ENCODE measurements at places on chromosomes 3 and 15.

GRCh38 chr3:150639262-150639661 is 36.1 kb downstream of the SELENOT start:
- DNase-seq, result no peak

- no peak for DNase-seq
These were observed 80.5 kb downstream of the SNRK start for GRCh38 chr3:43366885-43367284.

- no peak for DNase-seq
These were observed 58.0 kb downstream of the GABRG3 start for GRCh38 chr15:27028858-27029477.

- DNase-seq, result no peak
These were observed 454.8 kb downstream of the EPHA6 start for GRCh38 chr3:97269202-97269601.

GRCh38 chr15:91965501-91966193 is 112.1 kb downstream of the SLCO3A1 start:
- no peak for DNase-seq

- DNase-seq, result no peak
These were observed 966.1 kb downstream of the AGBL1 start for GRCh38 chr15:87045746-87046145.

GRCh38 chr3:185332026-185332735 is 30.8 kb upstream of the MAP3K13 start:
- peak; percentile 95 for DNase-seq

DNA sequence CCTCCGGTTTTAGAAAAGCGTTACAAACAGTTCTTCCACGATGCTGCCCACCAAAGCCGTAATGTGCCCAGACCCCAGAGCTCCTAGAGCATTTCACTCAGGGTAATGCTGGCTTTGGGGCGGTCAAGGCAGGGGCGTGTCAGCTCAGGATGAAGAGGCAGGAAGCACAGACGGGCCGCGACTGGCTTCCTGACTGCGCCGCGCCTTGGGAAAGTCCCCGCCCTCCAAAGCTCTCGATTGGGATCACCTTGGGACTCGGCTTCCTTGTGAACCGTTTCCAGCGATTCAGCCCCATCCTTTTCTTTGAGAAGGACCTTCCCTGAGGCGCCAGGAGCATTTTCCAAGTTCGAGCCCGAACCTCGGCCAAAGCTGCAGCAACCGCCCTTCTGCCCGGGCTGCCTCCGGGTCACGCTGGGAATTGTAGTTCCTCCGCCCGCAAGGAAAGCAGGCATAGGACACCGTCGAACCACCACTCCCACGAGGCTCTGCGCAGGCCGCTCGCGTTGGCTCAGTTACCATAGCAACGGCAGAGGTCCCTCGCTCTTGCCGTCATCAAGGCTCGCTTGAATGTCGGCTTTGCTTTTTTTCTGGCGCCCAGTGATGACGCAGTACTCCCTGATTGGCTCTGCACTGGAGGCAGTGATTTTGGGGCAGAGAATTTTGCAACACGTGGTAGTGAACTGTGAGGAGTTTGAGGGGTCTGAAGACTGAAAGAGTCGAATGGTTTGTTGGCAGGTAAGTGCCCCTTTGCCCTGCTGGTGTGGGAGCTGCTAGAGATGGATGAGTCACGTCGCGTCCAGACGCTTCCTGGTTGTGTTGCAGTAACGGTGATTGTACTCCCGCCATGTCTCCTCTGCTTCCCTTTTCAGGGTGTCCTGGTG is at the start of the genes CCDC191 and QTRT2:
CCDC191 (minus strand) TSS at position 397 of the 881 bp plus-strand sequence; CDS start at position 337, 60 bp downstream.
QTRT2 (plus strand) TSS at position 608 of the 881 bp plus-strand sequence. CDS start 8,521 bp downstream, outside the sequence.
- DNase-seq, result peak; percentile 100

GRCh38 chr15:75067123-75067830 is 43.9 kb downstream of the PPCDC start:
- DNase-seq, result peak; percentile 94

DNA sequence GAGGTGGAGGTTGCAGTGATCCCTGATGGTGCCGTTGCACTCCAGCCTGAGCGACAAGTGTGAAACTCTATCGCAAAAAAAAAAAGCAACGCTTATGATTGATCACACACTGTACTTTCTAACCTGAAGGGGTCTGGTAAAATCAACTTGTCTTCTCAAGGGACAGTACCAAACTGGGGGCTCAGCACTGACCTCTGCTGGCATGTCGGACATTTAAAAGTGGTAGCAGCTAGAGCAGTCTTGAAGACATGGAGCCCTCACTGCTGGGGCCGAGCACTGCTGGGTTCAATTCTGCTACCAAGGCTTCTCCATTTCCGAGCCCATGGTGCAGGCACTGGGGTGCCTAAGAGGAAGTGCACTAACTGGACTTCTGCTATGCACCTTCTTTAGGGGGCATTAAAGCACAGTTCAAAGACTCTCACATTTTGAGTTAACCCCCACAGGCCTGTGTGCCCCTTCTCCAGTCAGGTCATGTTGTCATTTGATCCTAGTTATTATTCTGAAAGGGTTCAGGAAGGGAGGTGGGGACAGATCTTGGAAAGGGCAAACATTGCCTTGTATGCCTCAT is 26.4 kb upstream of the LAMP3 start:
- DNase-seq, result peak; percentile 55

- no peak for DNase-seq
These were observed 31.9 kb downstream of the UBE2E1 start for GRCh38 chr3:23837691-23838090.

- DNase-seq, result peak; percentile 42
These were observed 242.5 kb downstream of the FAM43A start for GRCh38 chr3:194928227-194928626.

DNA sequence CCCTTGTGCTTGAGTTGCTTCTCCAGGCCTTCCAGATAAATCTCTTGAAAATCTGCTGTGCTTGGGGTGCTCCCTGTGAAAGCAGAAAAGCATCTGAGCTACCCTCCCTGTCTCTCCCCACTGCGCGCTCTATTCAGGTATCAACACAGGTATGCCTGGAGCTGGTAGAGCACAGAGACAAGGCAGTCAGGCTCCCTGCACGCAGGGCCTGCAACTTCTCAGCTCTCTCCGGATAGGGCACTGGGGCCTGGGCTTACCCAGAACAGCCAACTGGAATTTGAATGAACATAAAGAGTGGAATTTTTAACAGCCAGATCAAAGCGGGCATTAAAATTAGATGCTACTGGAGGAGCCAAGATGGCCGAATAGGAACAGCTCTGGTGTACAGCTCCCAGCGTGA is 183.6 kb downstream of the XXYLT1 start:
- no peak for DNase-seq

- no peak for DNase-seq
These were observed 19.3 kb downstream of the SFMBT1 start for GRCh38 chr3:53026382-53027162.

DNA sequence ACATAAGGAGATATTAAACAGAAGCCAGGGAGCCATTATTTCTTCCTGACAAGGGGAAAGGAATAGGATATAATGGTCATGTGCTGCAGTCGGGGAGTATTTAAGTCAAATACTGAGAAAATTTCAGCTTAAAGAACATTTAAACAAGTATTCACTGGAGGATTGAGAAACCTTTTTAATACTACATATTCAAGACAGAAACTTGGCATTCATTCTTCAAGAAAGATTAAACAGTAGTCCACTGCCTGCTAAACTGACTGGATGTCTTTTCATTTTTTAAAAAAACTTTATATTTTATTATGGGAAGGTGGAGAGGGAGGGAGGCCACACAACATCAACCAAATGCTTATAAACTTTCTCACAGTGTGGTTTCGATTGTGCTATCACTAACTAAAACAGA is 107.4 kb upstream of the CBLB start:
- DNase-seq, result no peak

GRCh38 chr15:47718497-47719437 is 1.5 kb downstream of the SEMA6D start:
- no peak for DNase-seq

DNA sequence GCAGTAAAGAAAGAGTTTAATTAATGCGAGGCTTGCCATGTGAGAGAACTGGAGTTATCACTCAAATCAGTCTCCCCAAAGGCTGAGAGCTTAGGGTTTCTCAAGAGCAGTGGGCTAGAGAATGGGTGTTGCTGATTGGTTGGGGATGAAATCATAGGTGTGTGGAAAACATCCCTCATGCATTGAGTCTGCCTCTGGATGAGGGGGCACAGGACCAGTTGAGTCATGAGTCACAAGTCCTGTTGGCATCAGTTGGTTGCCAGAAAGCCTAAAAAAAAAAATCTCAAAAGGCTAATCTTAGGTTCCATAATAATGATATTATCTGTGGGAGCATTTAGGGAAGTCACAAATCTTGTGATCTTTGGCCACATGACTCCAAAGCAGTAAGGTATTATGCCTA is 800.3 kb downstream of the TUSC7 start:
- no peak for DNase-seq

- no peak for DNase-seq
These were observed 323.8 kb upstream of the AZI2 start for GRCh38 chr3:28672406-28672805.

DNA sequence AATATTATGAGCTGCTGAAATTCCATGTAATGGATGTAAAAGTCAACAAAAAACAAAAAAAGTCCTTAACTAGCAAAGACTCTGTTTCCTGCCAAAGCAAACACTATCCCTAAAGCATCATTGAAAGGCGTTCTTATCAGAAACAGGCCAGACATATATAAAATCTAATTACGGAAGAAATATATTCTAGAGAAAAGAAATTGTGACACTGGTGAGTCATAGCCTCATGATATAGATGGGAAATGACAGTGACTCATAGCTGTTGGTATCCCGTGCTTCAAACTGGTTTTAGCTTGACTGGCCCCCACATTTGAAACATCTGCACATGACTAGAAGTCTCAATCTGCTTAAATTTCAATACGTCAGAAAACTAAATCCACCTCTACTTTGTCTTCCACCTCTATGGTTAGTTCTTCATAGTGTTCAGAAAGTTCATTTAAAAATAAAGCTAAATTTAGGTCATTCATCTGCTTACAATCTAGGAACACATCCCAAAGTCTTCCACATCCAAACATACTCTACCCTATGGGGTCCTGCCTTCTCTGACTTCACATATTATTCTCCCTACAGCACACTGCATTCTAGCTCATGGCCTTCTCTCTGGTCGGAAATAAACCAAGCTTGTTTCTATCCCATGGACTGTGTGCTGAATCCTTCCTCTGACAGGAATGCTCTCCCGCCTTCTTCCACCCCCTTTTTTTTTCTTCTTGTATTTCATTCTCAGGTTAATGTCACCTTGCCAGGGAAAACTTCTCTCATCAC is 456.3 kb upstream of the ARRDC4 start:
- peak; percentile 85 for DNase-seq

DNA sequence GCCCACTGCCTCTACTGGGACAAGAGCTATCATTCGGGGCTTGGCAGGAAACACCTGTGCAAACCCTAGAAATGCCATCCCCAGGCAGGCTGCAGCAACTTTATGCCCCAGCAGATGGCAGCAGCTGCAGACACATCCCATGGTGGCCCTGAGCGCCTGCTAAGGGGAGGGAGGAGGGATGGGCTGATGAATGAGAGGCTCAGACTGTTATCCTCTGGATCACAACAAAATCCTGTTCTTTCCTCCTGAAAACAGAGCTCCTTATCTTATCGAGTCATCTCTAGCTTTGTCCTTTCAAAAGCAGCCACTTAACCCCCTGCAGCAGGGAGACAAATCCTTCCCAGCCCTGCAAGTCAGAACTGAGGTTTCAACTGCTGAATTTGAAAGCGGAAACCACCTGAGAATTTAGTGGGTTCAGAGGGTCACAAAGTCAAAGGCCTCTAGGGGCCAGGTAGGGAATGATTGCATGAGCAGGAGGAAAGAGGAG is 90.6 kb upstream of the PROK2 start:
- peak; percentile 72 for DNase-seq

DNA sequence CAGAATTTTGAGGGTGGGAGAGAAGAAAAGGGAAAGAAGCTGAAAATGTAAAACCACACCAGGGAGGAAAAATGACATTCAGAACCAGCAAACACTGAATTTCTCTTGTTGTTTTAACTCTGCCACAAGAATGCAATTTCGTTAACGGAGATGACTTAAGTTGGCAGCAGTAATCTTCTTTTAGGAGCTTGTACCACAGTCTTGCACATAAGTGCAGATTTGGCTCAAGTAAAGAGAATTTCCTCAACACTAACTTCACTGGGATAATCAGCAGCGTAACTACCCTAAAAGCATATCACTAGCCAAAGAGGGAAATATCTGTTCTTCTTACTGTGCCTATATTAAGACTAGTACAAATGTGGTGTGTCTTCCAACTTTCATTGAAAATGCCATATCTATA is 15.5 kb downstream of the GREM1 start:
- DNase-seq, result no peak

DNA sequence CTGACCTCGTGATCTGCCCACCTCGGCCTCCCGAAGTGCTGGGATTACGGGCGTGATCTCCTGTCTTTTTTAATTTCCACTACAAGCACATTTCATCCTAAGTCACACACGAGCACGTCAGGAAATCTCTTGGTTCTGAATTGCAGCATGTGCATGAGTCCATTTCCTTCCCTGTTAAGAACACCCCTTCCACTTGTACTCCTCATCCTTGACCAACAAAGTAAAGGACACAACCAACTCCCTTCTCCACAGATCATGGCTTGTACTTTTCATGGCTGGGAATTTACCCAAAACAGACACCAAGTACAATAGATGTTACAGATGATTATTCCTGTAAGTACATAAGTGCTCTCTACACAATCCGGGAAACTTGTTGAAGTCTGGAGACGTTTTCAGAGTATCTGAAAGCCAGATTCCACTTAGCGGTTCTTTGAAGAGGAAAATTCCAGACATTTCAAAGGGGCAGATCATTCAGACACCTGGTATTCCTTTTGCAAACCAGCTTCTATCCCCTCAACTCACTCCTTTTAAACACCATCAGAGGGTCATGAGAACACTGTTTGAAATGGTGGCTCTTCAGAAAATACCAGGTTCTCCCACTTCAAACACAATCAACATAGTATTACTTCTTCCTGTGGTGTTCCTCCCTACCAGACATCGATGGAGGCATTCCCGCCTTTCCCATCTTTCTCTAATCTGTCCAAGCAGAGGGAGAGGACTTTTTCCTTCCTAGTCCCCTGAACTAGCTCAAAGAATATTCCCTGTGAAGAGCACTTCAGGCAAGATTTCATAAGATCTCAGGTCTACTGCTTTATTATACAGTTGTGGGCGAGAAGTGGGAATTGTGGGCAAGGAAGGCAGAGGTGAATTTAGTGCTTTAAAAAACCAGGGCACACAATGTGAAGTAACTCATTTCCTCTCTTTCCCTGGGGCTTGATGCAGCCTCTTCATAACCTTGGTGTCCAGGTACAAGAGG is 80.1 kb upstream of the TSC22D2 start:
- no peak for DNase-seq

All from inflammatory macrophage treated with lipopolysaccharide for 4 hours (primary cell).